Dermis blood vessel endothelial cell (primary cell): ENCODE measurements at places on chromosomes 1 and 21. TPM values are rescaled to one million over a fixed set of nuclear protein-coding genes. Genes with fewer than 3 reads are reported as not detected.

Gene OR2T35
- not detected in 2 replicates for total RNA-seq

DNA sequence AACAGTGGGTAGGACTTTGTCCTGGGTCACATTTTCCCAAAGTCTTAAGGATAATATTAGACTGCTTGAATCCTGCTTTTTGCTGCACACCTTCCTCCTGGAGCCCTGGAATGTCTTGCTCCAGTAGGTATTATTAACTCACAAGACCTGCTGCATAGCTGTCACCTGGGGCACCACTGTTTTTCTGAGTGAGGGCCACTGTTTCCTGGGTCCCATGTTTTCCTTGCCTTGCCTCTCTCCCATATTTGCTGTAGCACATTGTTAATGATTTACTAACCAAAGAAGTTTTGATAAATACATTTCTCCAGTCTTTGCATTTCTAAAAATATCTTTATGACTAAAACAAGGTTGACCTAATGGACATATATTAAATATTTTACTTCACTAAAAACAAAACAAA lies 22.5 kb upstream of the FCAMR start:
- no peak for DNase-seq

GRCh38 chr1:201806801-201807200 lies 22.2 kb upstream of the IPO9 start:
- DNase-seq, result no peak

DNA sequence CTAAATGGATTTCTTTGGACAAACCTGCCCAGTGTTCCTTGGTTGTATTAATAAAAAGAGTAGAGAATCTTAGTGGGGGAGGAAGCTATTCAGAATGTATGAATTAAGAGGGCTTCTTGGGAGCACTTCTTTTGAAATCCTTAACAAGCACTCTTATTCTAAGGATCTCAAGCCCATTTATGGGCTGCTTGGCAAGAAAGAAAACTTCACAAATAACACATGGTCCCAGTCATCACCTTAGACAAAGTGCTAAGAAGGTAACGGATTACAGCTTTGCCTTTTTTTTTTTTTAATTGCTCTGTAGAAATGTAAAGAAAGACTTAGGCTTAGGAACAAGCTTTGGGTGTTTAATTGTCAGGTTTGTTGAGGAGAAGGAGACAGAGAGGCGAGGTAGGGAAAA lies 76.6 kb upstream of the IPO9 start:
- DNase-seq, result no peak

DNA sequence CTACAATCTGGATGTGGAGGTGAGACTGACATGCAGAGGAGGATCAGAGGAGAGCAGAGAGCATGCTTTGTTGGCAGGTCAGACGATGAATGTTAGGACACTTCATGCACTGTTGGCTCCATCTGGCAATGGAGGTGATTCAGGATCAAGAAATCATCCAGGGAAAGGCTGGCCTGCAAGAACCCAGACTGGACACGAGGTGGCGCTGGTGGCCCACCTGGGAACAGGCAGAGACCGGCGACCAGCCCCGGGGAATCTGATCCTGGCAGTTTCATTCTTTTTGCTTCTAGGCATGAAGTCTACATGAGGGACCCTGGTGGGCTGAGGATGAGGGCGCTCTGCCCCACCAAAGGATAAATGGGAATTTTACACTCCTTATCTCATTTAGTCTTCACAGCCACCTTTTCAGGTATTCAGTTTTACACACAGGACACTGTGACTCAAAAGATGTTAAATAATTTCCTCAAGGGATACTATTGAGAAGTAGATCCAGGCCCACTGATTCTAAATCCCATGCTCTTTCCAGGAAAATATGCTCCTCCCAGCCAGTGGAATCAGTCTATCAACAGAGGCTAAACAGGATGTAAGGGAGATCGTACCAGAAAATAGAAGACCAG lies 26.2 kb upstream of the SCMH1 start:
- peak; percentile 84 for DNase-seq

GRCh38 chr21:20944139-20944538 lies 54.1 kb upstream of the NCAM2 start:
- DNase-seq, result no peak
